Motor neuron (in vitro differentiated cells): ENCODE measurements at places on chromosomes 2 and 18.

GRCh38 chr18:55405475-55405874 lies 182.5 kb downstream of the TCF4 start:
- ATAC-seq, result no peak

DNA sequence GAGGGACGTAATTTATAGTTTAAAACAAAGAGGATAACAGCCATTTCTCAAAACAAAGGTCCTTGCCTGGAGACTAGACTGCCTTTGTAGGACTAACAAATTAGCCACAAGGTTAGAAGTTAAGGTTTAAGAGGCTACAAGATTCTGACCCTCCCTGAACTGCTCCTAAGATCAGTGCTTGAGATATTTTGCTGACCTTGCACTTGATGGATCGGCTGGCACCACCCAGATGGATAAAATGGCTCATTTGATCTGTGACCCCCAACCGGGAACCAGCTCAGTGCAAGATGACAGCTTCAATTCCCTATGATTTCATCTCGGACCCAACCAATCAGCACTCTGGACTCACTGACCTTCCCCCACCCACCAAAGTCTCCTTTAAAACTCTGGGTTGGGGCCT lies 3.7 kb upstream of the STARD7 start:
- ATAC-seq, result no peak

- no peak for ATAC-seq
Measured at GRCh38 chr2:153595939-153596338, 117.4 kb upstream of the RPRM start.

GRCh38 chr2:2573658-2574293 lies 242.7 kb upstream of the MYT1L start:
- no peak for ATAC-seq

- ATAC-seq, result peak; percentile 69
Measured at GRCh38 chr2:205483095-205483494, 199.2 kb upstream of the NRP2 start.

GRCh38 chr2:183269956-183270355 lies 145.7 kb downstream of the NUP35 start:
- no peak for ATAC-seq

- peak; percentile 45 for ATAC-seq
Measured at GRCh38 chr2:84386336-84387040, 72.6 kb downstream of the SUCLG1 start.

- no peak for ATAC-seq
Measured at GRCh38 chr2:157444641-157445040, 752 bp upstream of the CYTIP start.

DNA sequence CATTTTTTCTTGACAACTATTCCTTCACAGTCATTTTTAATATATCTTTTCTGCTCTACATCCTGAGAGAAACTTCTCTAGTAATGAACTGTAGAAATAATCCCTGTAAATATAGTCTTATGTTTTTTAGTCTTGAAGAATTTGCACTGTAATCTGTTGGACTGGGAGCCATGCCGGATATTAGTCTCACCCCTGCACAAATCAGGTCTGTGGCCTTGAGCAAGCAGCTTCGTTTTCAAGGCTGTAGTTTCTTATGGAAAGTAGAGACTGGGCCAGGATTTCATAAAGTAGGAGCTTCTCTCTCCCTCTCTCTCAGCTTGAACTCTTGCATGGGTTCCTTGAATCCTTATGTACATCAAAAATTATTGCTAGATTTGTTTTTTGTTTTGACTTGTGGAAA lies 8.7 kb downstream of the FARP2 start:
- ATAC-seq, result no peak

DNA sequence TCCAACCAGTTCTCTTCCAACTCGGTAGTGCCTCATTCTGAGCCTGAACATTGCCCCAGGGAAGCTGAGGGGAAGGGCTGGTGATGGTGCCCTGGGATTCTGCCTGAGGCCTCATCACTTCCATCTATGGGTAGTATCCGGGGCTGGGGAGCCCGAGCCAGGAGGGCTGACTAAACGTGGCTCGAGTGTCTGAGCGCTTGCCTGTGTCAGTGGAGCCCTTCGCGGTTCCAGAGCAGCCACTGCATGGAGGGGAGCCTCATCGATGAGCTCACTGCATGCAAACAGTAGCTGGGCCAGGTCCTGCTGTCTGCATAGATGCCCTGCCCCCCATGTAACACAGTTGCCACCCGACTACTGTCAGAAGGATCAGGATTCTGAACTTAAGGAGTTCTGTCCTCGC lies 129.3 kb downstream of the GLI2 start:
- ATAC-seq, result no peak

DNA sequence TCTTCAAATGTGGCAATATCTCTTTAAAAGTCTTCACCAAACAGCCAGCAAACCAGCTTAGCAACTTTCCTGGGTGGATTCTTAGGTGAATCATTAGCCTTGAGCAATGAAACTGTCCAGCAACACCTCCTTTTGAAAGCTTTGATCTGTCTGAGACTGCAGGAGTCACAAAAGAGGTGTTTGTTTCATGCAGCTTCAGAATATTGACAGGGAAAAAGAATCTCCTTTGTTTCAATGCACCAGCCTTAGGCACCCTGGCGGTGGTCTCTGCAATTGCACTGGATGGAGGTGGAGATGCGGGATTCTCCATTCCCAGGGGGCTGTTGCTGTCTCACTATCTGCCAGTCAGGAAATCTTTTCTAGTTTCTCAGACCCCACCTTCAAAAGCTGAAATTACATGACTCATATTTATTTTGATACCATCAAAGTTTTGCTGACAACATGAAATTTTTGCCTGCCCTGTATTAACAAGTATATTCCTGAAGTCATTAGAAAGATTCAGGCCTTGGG lies 76.0 kb upstream of the DSG1 start:
- no peak for ATAC-seq

DNA sequence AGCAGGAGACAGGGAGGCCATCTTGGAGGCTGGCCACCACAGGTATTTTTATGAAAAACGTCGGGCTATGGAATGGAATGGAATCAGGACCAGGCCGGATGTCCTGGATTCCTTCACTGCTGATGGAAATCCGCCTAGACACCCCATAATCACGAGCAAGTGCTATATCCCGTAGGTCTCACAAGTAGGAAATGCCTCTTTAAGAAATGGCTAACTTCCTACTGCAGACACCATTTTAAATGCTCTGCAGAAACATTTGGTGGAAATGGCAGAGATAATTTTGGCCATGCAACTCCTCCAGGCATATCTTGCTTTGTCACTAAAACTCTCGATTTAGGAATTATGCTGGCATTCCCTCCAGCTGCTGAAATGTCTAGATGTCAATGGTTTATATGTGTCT lies 18.0 kb downstream of the ID2 start:
- ATAC-seq, result no peak

DNA sequence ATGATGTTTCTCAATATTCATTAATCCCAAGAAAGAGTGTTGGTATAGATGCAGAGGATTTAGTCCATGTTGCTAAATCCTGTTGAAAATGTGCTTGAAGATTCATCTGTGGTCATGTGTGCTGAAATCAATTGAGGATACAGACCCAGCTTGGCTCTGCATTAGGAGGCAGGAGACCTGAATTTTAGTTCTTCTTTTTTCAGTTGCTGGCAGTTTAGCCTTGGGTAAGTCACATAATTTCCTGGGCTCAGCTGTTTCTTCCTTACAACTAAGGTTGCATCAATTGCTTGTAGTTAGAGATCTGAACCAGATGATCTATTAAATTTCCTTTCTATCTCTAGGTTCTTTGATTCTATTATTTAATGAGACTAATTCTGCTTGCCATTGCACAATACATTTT lies 54.4 kb downstream of the SETBP1 start:
- no peak for ATAC-seq

GRCh38 chr2:30217644-30218337 lies 13.5 kb upstream of the LBH start:
- peak; percentile 37 for ATAC-seq

DNA sequence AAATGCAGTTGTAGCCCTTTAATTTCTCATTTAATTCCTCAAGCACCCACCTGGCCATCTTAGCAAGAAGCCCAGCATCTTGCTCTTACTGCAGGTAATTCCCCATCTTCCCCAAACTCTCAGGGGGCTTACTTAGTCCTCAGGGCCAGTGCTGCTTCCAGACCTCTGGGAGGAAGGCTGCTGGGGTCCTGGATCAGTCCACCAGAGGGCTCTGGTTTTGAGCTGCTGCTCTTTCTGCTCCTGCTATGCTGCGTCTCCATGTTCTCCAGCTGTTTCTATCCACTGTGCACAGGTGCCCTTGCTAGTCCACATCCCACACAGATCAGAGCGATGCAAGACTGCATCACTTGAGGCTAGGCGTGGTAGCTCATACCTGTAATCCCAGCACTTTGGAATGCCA lies 34.5 kb upstream of the TMEM87B start:
- ATAC-seq, result no peak

DNA sequence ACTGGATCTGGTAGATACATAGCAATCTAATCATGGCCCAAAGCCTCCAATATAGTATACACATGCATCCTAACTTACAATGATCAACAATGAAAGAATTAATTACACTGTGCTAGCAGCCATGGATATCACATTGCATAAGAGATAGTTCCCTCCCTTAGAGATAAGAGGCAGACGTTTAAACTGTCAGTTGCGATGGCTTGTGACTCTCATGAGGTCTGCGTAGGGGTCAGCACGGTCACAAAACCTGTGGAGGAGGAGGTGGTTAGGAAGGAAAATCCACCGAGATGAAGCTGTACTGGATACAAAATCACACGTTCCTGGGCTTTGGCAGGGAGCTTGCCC lies 800 bp upstream of the RALB start:
- ATAC-seq, result no peak

- peak; percentile 43 for ATAC-seq
Measured at GRCh38 chr2:229445501-229446211, 174.6 kb upstream of the PID1 start.

GRCh38 chr2:170360546-170361089 lies 182.7 kb downstream of the MYO3B start:
- ATAC-seq, result no peak

GRCh38 chr2:196739031-196739430 lies 60.5 kb downstream of the GTF3C3 start:
- no peak for ATAC-seq

- ATAC-seq, result peak; percentile 52
Measured at GRCh38 chr2:175560521-175561169, 379.1 kb upstream of the ATP5MC3 start.

DNA sequence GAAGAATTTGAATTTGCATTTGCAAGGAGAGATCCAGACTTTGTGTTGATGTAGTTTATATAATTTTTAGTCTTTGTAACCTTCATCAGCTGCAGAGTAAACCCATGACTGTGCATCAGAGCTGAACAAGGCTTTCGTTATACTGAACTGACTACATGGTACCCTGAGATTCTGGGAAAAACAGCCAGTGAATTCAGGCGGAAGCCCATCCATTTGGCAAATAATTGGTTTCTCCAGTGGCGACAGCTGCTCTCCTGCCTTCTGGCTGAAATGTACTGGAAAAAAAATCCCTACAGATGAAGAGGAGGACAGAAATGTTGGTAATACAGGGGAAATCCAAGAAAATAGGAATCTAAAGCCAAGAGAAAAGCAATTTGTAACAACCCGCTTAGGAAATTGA lies 657.5 kb upstream of the CDH7 start:
- ATAC-seq, result no peak

- peak; percentile 47 for ATAC-seq
Measured at GRCh38 chr2:71117063-71117462, 13.0 kb downstream of the MCEE start.

DNA sequence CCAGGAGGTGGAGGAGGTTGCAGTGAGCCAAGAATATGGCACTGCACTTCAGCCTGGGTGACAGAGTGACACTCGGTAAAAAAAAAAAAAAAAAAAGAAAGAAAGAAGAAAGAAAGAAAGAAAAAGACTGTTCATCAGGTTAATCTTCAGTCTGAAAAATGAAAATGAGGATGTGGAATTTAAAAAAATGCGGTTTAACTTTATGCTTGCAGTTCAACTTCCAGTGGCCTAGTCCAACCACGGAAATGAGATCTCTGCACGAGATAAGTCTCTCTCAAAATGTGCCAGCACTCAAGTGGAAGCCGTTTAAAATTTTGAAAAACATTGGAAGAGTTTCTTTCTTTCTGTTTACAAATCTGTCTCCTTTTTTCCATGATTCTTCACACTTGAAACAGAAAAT lies 112.1 kb downstream of the DOCK10 start:
- ATAC-seq, result no peak

DNA sequence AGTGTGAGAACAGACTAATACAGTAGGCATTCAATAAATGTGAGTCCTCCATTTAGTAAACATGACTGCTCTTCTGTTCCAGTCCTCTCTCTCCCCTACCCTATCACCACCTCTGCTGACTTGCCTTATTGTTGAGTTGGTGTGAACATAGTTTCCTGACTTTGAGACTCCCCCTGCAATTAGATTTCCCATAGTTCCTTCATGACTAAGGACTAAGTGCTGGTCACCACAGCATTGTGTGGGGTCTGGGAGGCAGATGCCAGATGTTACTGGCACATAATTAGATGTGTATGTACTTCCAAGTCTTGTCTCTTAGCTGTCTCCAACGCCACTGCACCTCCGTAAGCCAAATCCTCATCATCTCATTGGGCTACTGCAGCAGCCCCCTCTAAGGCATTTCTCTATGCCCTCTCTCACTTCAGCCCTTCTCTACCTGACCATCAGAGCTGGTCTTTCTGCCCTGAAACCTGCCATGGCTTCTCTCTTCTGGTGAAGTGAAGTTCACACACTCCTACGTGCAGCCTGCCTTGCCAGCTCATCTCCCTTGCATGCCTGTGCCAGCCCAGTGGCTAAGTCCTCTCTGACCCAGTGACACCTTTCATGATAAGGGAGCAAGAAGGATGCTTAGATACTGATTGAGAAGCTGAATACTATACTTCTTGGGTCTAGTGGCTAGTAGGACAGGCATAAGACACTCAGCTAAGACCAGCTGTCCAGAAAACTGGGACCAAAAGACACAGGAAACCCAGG lies 81.6 kb upstream of the ALPP start:
- no peak for ATAC-seq

GRCh38 chr18:76983613-76984051 lies 149.0 kb downstream of the MBP start:
- peak; percentile 37 for ATAC-seq

- no peak for ATAC-seq
Measured at GRCh38 chr2:64731746-64732145, 78.0 kb upstream of the SERTAD2 start.

DNA sequence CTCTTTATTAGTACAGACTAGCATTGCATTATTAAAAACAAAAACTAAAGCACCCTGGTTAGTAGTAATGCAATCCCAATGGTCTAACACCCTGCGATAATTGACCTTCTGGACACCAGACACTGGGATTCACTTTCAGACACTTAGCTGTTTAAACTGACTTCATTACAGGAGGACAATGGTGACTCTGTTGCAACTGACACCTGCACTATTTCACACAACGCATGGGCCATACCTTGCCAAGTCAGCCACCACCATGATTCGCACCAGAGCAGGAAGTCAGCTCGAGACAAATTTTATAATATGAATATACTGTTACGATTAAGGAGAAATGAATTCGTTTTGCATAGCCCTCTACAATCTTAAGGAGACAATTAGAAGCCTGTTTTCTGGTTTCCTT lies 150.7 kb downstream of the MEIS1 start:
- no peak for ATAC-seq

- no peak for ATAC-seq
Measured at GRCh38 chr2:60488291-60488690, 65.2 kb downstream of the BCL11A start.

GRCh38 chr18:11310476-11311086 lies 161.2 kb upstream of the PIEZO2 start:
- ATAC-seq, result no peak

- peak; percentile 99 for ATAC-seq
Measured at GRCh38 chr18:52190631-52191030, 149.4 kb upstream of the DCC start.

GRCh38 chr18:50656396-50656795 lies 96.5 kb downstream of the MAPK4 start:
- no peak for ATAC-seq

- ATAC-seq, result peak; percentile 66
Measured at GRCh38 chr2:236309669-236310029, 45.4 kb upstream of the ASB18 start.

- ATAC-seq, result no peak
Measured at GRCh38 chr2:222706616-222707015, 35.2 kb downstream of the MOGAT1 start.
